ENCODE measurements at places on chromosomes 12 and 14. TPM values are rescaled to one million over a fixed set of nuclear protein-coding genes. Genes with fewer than 3 reads are reported as not detected.

CACNA2D4 gene
- 3.1 TPM for polyA plus RNA-seq

DPY19L2 gene
- 0.60 TPM for polyA plus RNA-seq

CACNA1C gene
- 0.10 TPM for polyA plus RNA-seq

B4GALNT3 gene
- polyA plus RNA-seq = 1.8 TPM

KLHL33 gene
- 0.77 TPM for polyA plus RNA-seq

CRIP1 gene
- polyA plus RNA-seq = 784 TPM

TGFB3 gene
- 0.30 TPM for polyA plus RNA-seq

RTN1 gene
- 0.10 TPM for polyA plus RNA-seq

EML1 gene
- polyA plus RNA-seq = not detected

CRADD gene
- 13.7 TPM for polyA plus RNA-seq

MMP19 gene
- polyA plus RNA-seq = not detected

DIABLO gene
- polyA plus RNA-seq = 71.3 TPM

CCDC196 gene
- not detected for polyA plus RNA-seq

HOXC4 gene
- polyA plus RNA-seq = not detected

DPPA3 gene
- polyA plus RNA-seq = not detected

HELB gene
- 27.6 TPM for polyA plus RNA-seq

NR4A1 gene
- 0.79 TPM for polyA plus RNA-seq

TMEM132D gene
- not detected for polyA plus RNA-seq

AVPR1A gene
- polyA plus RNA-seq = not detected

ERBB3 gene
- polyA plus RNA-seq = 1.7 TPM

GLT1D1 gene
- not detected for polyA plus RNA-seq

CABP1 gene
- not detected for polyA plus RNA-seq

MSI1 gene
- not detected for polyA plus RNA-seq

SLC17A8 gene
- not detected for polyA plus RNA-seq

ARMH4 gene
- not detected for polyA plus RNA-seq

ALX1 gene
- polyA plus RNA-seq = not detected
